SK-N-SH treated with all-trans-retinoic acid at 6 μM for 48 hours (cell line): ENCODE measurements at places on chromosomes 5 and 9.
A peak's percentile ranks its signal among the peaks of the same experiment; 100 is the strongest.

DNA sequence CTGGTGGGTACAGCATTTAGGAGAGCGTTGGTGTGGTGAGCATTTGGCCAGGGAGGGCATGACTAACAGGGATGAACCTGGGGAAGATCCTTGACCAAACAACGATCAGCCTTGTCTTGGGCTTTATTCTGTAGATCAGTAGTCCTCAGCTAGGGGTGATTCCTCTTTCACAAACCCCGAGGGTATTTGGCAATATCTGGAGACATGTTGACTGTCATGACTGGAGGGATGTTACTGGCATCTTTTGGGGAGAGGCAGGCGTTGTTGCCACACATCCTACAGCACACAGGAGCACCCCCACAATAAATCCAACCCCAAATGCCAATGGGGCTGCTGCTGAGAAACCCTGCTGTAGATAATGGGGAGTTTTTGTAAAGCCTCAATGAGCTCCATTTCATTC lies 43.9 kb downstream of the OSTF1 start:
- no peak for ATAC-seq

DNA sequence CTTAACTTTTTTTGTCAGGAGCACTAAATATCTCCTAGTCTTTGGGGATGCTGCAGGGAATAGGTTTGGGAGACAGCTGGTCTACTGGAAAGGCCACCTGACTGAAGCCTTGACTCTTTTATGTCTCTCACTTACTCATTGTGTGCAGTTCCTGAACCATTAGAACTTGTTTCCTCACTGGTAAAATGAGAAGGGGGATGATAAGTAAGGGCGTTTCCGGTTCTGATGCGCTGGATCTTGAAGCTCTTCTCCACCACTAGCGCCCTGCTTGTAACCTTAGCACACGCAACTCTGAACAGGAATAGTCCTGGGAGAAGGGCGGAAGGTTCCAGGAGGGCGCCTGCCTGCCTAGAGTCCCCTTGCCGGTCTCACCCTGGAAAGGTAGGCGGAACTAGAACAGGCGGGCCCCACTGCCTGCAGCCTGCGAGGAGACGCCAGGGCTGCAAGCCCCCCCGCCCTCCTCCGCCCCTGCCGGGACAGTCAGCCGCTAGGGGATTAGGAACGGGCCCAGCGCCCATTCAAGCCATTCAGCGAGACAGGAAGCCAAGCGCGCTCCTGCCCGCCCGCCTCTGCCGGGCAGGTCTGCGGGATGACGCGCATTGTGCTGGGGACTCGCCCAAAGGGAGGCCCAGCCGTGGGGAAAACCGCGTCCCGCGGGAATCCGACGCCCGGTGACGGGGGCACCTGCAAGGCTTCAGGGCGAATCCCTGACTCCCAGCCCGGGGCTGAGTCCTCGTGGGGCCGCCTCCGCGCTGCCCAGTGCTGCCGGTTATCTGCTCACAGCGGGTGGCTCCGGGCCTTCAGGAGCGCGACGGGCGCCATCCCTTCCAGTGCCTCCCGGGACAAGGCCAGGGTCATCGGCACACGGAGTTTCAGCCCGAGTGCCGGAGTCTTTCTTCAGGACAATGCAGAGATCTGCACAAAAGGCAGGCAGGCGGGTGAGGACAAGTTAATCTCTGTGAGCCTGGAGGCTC lies 44.0 kb upstream of the XPA start:
- peak; percentile 70 for ATAC-seq

- no peak for ATAC-seq
Observed at GRCh38 chr9:96495341-96495740, 45.4 kb downstream of the HABP4 start.

DNA sequence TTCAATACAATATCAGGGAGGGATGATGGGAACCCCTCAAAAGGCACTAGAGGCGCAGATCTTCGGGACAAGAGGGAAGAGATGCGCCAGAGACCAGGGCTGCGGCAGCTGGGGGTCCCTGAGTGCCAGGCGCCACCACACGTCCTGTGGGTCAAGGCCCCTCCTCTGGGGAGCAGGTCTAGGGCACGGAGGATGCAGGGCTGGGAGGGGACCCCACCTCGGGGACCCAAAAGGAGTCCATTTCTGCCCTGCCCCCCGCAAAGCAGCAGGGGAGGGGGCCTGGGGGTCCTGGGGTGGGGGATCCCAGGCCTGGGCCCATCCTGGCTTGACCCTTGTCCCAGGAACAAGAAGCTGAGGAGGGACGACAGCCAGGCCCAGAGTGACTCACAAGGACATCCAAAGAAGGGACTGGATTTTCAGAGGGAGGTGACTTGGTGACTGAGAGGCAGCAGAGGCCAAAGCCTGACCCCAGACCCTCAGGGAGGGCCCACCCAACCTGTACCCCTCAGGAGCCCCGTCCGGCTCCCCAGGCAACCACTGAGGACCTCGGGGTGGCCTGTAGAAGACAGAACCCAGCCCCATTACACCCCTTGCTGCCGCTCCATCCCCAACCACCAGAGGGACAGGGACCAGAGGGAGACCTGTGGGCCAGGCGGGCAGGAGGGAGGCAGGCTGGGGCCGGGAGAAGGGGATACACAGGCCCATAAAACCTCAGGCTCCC lies 54.2 kb downstream of the LRSAM1 start:
- ATAC-seq: peak; percentile 72

DNA sequence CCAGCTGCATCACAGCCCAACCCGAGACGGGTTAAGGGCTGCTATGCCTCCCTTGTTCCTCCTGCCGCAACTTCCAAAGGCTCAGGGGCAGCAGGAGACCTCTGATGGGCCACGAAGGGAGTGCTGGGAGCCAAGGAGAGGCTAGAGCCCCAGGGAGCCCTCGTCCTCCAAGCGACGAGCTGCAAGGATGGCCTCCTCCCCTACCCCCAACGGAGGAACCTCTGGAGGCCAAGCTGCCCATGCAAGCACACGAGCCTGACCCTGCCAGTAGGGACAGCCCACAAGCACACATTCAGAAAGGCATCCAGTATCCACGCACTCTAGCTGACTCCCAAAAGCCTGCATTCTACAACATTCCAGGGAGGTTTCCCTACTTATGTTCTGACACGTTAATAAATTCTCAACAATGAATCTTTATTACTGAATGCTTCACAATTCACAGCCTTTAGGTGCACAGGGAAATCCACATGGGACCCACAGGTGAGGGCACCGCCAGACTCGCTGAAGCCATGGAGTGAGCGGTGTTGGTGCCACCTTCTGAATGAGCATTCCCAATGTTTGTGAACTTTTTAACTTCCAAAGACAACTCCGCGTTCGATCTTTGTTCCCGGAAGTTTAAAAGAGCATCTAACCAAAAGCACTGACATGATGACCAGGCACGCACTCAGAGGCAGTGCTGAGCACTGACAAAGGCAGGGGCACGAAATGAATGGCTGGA lies 28.7 kb downstream of the IPPK start:
- no peak for ATAC-seq

- ATAC-seq: 0 out of 3 replicates have a peak, but pooled peaks have one; percentile 25
Observed at GRCh38 chr9:19517202-19517942, 108.6 kb downstream of the ACER2 start.

DNA sequence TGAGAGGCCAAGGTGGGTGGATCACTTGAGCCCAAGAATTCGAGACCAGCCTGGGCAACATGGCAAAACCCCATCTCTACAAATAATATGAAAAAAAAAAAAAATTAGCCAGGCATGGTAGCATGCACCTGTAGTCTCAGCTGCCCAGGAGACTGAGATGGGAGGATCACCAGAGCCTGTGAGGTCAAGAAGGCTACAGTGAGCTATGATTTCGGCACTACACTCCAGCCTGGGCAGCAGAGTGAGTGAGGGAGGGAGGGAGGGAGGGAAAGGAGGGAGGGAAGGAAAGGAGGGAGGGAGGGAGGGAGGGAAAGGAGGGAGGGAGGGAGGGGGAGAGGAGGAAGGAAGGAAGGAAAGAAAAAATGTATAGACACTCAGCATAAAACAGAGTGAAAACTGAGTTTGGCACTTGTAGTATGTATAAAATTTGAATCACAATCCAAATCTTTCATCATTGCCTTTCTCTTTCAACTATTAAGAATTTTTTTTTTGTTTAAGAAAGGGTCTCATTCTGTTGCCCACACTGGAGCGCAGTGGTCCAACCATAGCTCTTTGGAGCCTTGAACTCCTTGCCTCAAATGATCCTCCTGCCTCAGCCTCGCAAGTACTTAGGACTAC lies 27.8 kb downstream of the SERINC5 start:
- ATAC-seq: no peak

- ATAC-seq: no peak
Observed at GRCh38 chr9:16136961-16137360, 584.1 kb downstream of the CCDC171 start.

DNA sequence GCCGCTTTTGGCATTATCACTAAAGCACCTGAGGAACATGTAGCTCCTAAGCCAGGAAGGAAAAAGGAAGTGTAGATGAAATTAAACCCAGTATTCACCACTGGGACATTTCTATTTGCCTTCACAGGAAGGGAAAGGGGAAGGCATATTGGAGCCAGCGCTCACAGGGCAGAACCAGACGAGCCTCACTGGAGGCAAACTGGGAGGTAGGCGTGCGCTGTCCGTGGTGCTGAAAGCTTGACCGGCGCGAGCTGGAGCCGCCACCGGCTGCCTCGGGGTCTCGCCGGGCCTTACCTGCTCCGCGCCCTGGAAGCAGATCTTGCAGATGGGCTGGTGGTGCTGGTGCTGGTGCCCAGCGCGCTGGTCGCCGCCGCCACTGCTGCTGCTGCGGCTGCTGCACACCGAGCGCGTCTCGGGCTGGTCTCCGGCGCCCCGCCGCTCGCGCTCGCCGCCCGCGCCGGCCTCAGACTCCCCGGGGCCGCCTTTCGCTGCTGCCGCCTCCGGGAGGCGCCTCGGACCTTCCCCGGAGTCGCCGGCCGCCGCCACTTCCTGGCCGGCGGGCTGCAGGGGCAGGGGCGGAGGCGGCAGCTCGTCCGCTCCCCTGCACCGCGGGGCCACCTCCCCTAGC lies 732 bp downstream of the MARCHF11 start:
- peak; percentile 95 for ATAC-seq

GRCh38 chr9:36924071-36924470 lies 110.0 kb downstream of the PAX5 start:
- ATAC-seq: peak; percentile 87

DNA sequence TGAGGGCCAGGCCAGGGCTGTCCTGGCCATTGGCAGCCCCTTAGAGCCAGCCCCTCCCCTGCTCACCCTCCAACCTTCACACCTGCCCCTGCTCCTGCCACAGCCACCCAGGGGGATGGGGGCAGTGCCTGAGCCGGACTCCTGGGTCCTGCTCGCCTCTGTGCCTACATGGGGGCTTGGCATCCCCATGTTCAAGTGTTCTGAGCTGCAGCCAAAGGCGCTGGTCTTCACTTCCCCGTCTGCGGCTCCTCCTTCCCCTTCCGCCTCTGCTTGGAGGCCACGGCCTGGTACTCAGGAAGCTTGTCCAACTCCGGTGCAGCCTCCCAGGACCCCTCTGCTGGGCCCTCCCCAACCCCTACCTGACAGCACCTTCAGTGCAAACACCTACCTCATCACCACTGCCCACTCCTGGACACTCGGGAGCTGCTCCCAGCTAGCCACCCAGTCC lies 2.3 kb upstream of the DNLZ start:
- ATAC-seq: no peak

- no peak for ATAC-seq
Observed at GRCh38 chr9:1938135-1938534, 77.0 kb upstream of the SMARCA2 start.

DNA sequence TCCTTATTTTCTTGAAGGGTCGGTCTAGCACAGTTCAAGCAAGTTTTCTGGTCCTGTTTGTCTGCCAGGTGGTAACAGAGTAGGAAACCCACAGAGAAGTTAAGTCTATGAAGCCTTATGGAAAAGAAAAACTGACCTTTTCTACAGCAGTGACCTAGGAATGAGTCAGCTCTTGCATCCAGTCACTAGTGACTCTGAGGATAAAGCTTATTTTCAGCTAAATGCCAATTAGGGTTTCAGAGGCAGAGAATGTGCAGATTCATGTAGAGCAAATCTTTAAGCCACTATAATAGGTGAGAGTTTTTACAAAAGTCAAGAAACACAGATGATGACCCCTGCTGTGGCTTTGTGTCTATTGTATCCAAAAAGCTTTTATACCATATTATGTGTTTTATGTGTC lies 100.7 kb downstream of the CWC27 start:
- ATAC-seq: peak; percentile 85

DNA sequence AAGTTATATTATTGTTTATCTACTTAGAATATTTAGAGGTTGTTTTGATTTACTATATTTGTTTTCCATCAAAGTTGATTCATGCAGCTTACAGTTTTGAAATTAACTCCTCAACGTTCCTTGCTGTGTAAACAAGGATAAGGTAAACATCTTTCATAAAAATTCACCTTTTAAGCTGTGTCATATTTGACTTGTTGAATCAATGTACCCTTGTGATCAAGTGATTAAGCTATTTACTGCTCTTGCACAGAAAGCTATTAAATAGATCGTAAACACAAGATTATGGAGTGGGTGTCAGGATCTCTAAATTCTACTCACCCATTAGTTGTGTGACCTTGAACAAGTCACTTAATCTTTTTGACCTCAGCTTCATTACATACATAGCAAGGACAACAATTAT lies 2054.0 kb upstream of the NUDT12 start:
- no peak for ATAC-seq

DNA sequence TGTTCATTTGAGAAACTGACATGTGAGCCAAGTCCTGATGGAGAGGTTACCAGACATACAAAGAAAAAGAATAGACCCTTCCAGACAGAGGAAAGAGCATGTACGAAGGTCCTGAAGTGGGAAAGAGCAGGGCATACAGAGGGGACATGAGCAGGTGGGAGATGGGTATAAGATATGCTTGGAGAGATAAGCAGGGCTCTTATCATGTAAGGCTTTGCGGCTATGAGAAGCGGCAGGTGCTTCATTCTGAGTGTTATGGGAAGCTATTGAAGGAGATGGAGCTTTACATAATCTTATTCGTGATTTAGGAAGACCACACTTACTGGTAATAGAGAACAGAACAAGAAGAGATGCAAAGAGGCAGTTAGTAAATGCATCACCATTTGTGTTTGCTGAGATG lies 417.1 kb downstream of the EBF1 start:
- ATAC-seq: no peak

GRCh38 chr9:13513716-13514444 lies 234.4 kb upstream of the MPDZ start:
- no peak for ATAC-seq

- ATAC-seq: no peak
Observed at GRCh38 chr9:118273048-118273447, 568.8 kb downstream of the TLR4 start.

- no peak for ATAC-seq
Observed at GRCh38 chr9:114240647-114241558, 82.0 kb upstream of the ORM1 start.
